ENCODE measurements at places on chromosomes 3 and 15. TPM values are rescaled to one million over a fixed set of nuclear protein-coding genes. Genes with fewer than 3 reads are reported as not detected.

The FAM107A gene
- 0.29 TPM for total RNA-seq

The CGNL1 gene
- 0.86 TPM for total RNA-seq

The GPR176 gene
- 27.8 TPM for total RNA-seq

The GOLGA6L7 gene
- not detected for total RNA-seq

The CLSTN2 gene
- total RNA-seq: not detected

The ACVR2B gene
- 1.8 TPM for total RNA-seq

The ATG7 gene
- total RNA-seq: 36.5 TPM

The TUBGCP4 gene
- 40.6 TPM for total RNA-seq

The SLCO2A1 gene
- not detected for total RNA-seq

The OXTR gene
- total RNA-seq: 21.5 TPM

DNA sequence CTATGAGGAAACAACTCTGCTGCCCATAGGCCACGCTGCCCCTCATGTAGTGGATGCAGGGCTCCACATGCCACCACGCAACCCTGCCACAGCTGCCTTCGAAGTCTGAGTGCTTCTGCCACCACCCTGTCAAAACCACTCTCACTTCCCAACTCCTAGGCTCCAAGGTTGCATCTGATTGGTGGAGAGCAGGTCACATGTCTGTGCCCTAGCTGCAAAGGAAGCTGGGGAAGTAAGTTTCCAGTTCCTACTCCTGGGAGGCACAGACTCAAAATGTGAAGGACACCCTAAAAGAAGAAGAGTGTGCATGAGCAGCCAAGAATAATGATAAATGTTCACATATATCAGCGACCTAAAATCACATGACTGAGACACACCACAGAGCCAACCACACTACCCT lies 31.9 kb upstream of the TICRR start:
- no peak for DNase-seq

DNA sequence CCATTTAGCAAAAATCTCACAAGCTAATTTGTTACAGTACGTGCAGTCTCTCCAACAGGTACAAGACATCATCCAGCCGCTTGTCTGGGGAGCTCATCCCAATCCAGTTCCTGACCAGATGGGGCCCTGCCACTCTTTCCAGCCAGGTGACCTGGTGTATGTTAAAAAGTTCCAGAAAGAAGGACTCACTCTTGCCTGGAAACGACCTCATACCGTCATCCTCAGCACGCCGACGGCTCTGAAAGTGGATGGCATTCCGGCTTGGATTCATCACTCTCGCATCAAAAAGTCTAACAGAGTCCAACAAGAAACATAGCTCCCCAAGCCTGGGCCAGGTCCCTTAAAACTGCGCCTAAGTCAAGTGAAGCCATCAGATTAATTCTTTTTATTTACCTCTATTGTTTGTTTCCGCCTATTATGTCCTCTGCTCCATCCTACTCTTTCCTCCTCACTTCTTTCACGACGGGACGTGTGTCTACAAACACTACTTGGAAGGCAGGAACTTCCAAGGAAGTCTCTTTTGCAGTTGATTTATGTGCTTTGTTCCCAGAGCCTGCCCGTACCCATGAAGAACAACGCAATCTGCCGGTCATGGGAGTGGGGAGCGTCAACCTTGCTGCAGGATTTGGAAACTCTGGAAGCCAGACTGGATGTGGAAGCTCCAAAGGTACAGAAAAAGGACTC lies 37.5 kb downstream of the ZBTB11 start:
- no peak for DNase-seq

DNA sequence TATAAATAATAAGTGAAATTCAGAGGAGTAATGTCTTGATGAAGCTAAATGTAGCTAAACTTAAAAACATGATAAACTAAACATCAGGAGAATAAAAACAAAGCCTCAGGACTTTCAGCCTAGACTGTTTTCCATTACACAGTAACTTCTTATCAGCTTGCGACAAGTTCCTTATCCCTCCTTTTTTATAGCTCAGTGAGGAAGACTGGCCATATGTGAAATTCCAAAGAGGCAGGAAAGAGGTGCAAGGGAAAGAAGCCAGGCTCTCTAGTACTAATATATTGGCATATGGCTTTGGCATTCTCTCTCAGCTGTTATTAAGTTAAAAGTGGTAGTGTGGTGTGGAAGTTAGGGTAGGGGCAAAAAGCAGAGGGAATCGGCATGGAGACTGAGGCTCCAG lies 4.4 kb downstream of the COX17 start:
- no peak for DNase-seq

DNA sequence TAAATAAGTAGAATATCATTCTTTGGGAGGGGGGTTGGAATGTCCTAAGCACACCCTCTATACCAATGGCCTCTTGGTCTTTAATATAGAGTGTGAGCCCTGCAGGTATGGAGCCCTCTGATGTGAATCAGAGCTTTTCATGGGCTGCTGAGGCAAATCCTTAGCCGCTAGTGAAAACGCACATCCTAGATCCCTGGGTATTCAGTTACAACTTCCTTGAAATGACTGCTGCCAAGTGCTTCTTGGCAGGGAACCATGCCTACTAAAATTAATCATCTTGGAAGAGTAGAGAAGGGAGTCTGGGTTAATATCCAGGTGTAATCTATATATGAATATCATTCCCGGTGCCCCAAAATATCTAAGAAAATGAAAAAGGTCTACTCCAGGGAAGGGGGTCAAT lies 109.1 kb downstream of the POLQ start:
- DNase-seq: peak; percentile 70

GRCh38 chr3:140736863-140737460 lies 59.1 kb downstream of the TRIM42 start:
- DNase-seq: peak; percentile 43

DNA sequence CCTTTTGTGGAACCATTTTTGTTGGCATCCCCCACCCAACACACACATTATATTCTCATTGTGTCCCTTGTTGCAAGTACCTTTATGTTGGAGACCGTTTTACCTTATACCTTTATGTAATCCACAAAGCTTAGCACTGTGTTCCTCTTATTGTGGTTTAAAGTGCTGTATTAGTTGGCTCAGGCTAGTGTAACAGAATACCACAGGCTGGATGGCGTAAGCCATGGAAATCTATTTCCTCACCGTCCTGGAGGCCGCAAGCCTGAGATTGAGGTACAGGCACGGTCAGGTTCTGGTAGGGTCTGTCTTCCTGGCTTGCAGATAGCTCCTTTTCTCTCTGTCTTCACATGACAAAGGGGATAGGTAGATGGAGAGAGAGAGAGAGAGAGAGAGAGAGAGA lies 302.8 kb downstream of the ROBO2 start:
- no peak for DNase-seq

- no peak for DNase-seq
These were observed 12.8 kb downstream of the UBXN7 start for GRCh38 chr3:196419386-196419785.

GRCh38 chr3:125051715-125052581 lies 3.8 kb downstream of the HEG1 start:
- DNase-seq: peak; percentile 68

- no peak for DNase-seq
These were observed 398 bp upstream of the RAB7A start for GRCh38 chr3:128725547-128726022.

GRCh38 chr15:38217191-38217595 lies 35.4 kb upstream of the SPRED1 start:
- peak; percentile 82 for DNase-seq

DNA sequence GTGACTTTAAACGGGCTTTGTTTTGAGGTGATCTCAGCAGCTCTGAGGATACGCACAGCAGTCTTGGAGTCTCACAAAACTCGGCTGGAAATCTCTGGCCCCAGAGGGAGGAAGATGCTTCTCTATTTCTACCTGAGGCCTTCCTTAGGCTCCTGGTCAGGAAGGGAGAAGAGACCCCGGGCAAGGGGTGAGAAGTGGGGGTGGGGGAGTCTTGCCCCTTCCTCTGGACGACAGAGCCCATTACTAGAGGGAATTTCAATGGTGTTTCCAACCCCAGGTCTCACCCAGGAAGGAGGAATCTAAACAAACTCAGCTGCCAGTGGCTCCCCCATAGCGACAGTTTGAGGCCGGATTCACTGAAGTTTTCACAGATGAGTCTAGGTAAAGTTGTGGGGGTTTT lies 37.4 kb upstream of the PCSK6 start:
- DNase-seq: no peak

- DNase-seq: no peak
These were observed 38.8 kb downstream of the CHP1 start for GRCh38 chr15:41269887-41270286.

DNA sequence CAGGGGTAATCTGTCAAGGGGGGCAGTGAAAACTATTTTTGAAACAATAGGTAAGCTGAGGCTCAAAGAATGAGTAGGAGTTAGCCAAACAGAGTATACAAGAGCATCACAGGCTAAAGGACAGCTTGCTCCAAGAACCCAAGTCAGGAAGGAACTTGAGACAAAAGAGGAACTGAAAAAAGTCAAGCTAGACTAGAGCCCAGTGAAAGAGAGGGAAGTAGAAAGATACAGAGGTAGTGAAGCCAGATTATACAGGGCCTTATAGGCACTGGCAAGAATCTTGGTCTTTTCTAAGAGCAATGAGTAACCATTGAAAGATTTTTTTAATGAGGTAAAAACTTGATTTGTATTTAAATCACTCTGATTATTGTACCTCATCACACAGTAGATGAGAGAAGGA lies 69.9 kb downstream of the FILIP1L start:
- DNase-seq: no peak

- DNase-seq: peak; percentile 98
These were observed 1223.2 kb downstream of the OTOL1 start for GRCh38 chr3:162719684-162720341.

DNA sequence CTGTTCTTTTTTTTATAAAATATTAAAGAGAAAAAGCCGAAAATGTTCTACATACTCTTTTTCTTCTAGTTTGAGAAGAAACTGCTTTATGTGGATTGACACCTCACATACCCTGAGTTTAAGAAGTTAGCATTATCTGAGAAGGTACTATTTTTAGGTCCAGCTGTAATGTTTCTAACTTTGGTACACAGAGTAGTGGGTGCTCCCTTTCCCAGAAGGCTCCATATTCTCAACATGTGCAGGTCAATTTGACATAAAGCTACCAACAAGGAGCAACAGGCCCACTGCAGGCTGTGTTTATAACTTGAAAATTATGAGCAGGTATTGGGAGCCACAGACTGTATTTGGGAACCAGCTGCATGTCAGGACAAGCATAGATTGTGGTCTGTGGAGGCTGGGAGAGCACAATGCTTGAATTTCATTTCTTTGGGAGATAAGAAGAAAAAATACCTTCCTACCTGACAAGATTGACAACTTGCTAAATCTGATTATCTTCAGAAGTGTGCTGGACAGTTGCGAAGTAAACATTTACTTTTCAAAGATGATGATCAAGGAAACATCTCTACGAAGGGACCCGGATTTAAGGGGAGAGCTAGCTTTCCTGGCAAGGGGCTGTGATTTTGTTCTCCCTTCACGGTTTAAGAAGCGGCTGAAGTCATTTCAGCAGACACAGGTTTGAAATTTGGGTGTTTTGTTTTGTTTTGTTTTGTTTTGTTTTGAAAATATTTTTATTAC lies 57.2 kb downstream of the PPP2R3A start:
- DNase-seq: no peak

- DNase-seq: peak; percentile 43
These were observed 427.4 kb downstream of the FOXP1 start for GRCh38 chr3:71156062-71156665.

- no peak for DNase-seq
These were observed 11.2 kb upstream of the SHC4 start for GRCh38 chr15:48974882-48975281.

DNA sequence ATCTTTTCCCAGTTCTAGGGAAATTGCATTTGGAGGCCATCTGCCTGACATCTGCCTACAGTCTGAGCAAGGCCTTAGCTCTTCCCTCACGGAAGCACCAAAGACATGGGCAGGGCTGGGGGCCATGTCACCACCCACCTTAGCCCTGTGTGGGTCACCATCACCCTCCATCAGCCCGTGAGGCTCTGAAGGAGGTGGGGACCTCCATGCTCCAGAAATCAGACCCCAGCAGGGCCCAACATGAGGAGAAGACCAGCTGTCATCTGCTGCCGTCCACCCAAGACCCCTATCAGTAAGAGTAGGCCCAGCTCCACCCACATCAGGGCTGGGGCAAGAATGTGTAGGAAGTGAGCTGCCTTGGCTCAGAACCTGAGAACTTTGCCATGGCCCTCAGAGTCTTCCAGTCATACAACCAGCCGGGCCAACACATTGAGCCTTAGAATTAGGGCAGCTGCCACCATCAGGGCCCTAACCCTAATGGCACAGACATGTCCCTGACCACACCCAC lies 1.9 kb downstream of the TMIE start:
- DNase-seq: no peak

- no peak for DNase-seq
These were observed 23.1 kb upstream of the TXNRD3 start for GRCh38 chr3:126677862-126678503.

DNA sequence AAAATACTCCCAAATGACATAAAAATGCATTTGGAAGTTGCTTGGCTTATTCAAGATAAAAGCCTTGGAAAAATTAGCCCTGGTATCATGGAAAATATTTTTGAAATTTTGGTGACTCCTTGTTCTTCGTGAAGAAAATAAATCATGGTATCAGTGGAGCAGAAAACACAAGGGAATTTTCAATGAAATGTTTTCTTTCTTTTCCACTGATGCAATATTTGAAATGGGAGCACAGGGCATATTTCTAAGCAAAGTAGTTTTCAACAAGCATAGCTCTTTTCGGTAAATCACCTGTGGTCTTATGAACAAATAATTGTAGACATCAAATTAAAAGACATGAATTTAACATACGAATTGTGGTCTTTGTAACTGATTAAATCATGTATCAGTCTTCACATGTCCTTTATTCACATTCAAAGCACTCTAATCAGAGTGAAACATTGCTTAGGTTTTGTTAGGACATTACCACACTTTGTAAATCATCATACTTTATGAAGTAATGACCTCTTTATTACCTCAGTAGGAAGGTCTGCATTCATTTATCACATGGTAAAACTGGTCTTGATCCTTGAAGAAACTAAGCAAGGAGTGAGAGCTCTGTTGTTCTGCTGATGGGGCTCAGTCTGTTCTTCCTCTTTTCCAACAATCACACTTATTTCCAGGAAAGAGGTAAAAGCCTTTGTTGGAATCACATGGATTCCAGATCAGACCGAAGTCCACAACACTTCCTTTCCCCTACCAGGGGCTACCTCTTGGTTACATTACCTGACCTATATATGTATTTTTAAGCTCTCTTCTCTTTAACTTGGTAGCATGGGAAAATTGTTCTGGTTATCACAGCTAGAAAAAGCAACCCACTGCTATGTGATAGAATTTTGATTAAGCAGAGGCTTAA lies 413.5 kb upstream of the THBS1 start:
- no peak for DNase-seq

- no peak for DNase-seq
These were observed 9.4 kb upstream of the RBMS3 start for GRCh38 chr3:29271475-29271874.

Measured in PC-3 (cell line).